ENCODE measurements at places on chromosomes 7 and 10.

- DNase-seq: no peak
These were observed 97.7 kb upstream of the EFCAB10 start for GRCh38 chr7:105678811-105679495.

DNA sequence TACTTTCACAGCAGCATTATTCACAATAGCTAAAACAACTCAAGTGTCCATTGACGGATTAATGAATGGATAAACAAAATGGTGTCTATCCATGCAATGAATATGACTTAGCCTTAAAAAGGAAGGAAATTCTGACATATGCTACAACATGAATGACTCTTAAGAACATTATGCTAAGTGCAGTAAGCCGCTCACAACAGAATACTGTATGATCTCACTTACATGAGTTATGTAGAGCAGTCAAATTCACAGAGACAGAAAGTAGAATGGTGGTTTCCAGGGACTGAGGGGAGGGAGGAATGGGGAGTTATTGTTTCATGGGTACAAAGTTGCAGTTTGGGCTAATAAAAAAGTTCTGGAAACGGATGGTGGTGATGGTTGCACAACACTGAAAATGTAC, 282.0 kb downstream of the GRID1 start:
- DNase-seq: no peak

GRCh38 chr10:21617267-21617666, 83.2 kb downstream of the MLLT10 start:
- no peak for DNase-seq

- no peak for DNase-seq
These were observed 76.8 kb downstream of the ALOX5 start for GRCh38 chr10:45450866-45451265.

DNA sequence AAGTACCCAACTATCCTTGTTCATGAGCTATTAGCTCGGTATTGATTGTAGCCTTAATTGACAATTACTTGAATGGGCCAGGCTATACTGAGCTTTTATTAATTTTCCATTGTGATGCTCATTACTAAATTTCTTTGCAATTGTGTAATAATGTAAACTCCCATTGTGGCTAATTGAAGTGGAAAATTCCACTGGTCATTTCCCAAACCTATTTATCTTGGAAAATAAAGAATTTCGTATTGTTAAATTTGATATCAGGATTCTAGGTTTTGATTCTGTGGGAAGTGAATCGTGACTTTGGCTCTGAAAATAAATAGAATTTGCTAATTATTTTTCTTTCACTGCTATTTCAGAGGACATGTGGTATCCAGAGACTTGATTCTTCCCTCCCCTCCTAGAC, 111.0 kb downstream of the RTKN2 start:
- DNase-seq: no peak

DNA sequence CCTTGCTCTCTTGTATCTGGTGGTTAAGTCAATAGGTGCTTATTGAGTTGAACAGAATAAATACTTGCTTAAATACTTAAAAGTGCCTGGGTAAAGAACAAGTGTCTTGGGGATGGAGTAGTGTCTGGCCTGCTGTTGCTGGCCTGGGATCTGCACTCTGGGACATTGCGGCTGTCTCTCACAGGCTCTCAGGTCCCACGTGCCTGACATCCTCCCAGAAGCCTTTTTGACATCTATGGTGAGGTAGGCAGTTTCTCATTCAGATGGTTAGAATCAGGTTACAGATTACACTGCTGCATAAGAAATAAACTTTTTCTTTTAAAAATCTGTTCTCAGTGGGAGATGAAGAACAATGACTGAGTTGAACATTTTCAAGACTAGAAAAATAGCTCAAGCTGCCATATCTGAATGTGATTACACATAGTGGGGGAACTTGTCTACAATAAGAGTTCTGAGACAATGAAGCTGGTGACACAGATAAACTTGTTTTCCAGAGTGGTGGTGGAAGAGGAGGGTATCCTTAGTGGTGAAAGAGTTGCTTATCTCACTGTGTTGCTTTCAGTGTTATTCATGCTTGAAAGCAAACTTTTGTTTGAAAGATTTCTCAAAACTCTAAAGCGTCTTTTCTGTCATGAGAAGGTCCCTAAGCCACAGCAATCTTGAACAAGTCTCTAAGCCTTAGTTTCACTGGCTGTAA, 9.7 kb downstream of the SORCS3 start:
- no peak for DNase-seq
